Activated T-cell treated with anti-CD3 and anti-CD28 coated beads for 1 hour (primary cell): ENCODE measurements at places on chromosomes 1 and 21.

- DNase-seq: no peak
Measured at GRCh38 chr1:26517766-26518049, 11.9 kb upstream of the RPS6KA1 start.

- no peak for DNase-seq
Measured at GRCh38 chr1:110440877-110441276, 10.1 kb upstream of the PROK1 start.

- no peak for DNase-seq
Measured at GRCh38 chr21:44088401-44088780, 18.8 kb upstream of the PWP2 start.

DNA sequence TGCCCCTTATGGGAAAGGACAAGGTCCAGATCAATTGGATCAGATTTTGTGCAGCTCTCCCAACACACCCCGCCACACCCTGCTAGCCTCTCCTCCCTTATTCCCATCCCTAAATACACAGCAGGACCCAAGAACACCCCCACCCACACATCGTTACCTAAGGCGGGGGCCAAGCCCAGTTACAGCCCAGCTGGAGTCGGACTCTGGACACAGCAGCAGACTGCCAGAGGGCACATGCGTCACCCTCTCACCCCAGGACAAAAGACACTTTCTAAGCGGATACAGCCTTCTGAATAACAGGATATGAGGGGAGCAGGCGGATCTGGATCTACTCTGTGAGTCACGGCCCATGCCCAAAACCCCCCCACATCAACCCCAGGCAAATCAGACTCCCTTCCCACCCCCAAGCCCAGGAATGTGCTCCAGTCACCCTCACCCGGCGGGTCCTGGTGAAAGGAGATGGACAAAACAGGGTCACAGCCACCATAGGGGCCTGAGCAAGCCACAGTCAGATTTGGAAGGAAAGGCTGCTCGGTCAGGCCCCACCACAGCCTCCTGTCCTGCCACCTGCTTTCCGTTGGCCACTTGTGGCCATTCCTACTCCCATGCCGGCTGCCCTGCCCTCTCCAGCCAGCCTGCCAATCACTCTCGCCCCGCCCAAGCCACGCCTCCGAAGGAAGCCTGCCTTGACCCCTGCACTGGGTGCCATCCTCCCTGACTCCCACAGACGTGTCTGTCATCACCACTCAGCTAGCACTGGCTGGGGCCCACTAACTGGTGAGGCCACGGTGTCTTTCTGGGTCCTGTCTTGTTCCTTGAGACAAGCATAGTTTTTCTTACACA is 4.0 kb downstream of the S100A16 start:
- DNase-seq: no peak

DNA sequence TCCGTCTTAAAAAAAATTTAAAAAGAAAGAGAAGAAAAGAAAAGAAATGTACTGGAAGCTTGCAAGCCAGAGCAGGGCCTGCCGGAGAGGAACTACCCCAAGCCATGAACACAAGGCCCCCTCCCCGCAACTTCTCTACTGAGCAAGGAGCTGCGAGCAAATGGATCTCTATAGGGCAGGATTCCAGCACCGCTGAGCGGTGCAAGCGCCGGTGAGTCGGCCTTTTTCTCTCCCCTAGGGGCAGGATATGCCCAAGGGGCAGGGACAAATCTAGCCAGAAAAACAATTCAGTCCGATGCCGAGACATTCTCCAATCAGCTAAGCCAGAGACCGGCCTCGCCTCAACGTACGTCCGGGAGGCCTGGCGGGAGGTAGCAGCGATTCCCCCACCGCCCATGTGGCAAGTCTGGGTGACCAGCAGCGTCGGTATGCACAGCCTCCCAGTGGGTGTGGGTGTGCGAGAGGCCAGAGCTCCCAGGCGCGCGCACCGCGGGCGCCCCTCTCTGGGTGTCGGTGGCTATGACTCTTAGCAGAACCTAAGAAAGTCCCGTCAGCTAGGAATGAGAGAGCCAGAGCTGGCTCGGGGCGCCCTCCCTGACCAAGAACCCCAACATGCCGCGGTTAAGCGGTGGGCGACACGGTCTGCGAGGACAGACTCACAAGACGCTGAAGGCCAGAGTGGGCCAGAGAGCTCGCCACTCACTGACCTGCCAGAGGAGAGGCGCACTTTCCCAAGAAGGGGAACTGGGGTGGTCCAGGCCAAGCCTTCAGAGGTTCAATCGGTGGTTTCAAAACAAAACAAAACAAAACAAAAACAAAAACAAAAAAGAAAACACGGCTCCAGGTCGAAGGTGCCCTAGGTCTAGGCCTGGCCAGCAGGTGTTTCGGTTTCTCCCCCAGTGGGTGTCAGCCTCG is 1.9 kb downstream of the CSMD2 start:
- no peak for DNase-seq

GRCh38 chr1:45643978-45644377 is 20.1 kb upstream of the CCDC17 start:
- no peak for DNase-seq

- DNase-seq: no peak
Measured at GRCh38 chr1:93331412-93331811, 14.3 kb upstream of the DR1 start.

DNA sequence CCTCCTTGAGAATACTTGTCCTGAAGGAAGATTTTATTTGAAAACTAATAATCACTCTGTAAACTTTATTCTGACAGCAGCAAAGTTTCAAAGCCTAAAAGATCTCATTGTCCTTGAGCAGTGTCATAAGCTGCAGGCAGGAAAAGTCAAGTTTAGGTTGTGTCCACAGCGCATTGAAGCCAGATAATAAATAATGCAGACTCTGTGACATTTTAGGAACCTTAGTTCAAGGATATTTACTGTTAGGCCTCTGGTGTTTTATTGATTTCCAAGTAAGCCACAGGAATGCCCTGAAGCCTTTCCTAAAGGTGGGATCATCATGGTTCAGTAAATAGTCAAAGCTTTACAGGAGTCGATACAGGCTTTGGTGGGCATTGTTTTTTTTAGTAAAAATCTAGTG is 356.4 kb upstream of the SGIP1 start:
- DNase-seq: no peak

DNA sequence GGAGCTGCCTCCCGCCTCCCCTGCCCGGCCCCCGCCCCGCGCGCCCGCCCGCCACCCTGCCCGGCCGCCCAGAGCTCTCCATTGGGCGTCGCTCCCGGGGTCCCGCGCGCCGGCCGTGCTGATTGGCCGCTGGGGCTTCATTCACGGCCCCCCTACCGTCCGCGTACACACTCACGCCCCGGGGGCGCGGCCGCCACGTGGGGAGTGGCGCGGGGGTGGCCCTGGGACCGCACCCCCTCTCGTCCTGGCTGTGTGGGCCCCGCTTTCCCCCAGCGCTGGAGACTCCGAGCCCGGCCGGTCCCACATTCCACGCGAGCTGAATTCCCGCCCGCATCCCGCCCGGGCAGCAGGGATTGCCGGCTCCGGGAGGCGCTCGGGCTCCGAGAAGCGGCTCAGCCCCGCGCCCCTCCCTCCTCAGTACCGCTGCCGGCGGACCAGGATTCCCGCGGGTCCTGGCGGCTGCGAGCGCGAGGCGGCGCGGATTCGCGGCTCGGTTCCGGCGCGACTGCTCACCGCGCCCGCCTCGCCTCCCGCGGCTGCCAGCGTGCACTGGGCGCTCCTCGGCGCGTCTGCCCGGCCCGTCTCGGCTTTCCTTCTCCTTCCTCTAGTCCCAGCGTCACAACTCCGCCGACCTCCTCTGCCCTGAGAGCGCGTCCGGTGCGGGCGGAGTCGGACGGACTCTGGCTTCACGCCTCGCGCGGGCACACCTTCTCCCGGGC is 450 bp upstream of the POU3F1 start:
- peak; percentile 57 for DNase-seq

DNA sequence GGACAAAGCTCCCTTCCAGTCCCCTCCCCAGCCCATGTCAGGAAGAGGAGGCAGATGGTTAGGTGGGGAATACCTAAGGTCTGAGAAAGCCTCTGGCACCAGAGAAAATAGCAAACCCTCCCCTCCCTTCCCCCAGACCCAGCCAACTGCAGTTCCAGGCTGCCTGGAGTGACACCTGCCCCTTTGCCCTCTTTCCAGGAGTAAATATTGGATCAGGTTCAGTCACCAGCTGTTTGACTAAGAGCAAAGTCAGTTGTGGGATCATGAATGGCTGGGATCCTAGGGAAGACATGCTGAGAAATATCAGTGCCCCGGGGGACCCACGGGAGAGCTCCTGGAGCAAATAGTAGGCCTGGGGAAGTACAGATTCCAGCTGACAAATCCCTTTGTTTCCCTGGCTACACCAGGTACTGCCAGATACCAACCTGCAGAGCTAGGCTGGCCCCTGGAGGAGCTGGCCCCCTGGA is 12.2 kb upstream of the CDK18 start:
- no peak for DNase-seq

DNA sequence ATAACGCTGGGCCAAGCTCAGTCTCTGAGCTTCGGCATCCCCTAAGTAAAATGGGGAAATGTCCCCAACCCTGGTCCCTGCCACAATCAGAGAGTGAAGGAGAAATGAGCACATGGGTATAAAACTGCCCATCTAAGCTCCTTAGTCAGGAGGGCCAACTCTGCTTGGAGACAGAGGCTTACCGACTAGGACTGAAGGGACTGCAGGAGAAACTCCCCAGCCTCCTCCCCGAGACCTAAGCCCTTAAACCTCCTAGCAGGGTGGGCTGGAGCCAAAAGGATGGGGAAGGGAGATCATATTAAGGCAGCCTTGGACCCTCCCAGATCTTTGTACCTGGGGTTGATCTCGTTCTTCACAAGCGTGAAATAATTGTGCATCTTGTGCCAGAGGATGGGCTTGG is 5.5 kb downstream of the ETNK2 start:
- DNase-seq: no peak

GRCh38 chr1:47214549-47214948 is 17.5 kb downstream of the TAL1 start:
- no peak for DNase-seq

- no peak for DNase-seq
Measured at GRCh38 chr1:62727656-62728407, 39.6 kb upstream of the DOCK7 start.

DNA sequence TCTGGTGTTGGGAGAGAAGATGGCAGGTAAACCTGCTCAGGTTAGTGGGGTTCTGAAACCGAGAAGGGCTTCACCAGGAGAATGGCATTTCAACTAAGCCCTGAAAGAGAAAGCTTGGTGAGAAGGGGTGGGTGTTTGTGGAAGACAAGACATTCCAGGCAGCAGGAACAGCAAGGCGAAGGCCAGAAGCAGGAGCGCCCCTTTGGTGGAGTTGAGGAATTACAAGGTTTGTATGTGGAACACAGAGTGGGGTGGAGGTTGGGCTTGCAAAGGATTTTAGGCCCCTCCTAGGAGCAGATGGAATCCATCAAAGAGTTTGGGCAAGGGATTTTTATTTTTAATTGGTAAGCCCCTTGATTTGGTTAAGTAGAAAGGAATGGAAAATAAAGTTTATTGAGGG is 24.8 kb upstream of the ELOA start:
- DNase-seq: no peak

- no peak for DNase-seq
Measured at GRCh38 chr1:13816016-13816760, 116.2 kb downstream of the PRDM2 start.

DNA sequence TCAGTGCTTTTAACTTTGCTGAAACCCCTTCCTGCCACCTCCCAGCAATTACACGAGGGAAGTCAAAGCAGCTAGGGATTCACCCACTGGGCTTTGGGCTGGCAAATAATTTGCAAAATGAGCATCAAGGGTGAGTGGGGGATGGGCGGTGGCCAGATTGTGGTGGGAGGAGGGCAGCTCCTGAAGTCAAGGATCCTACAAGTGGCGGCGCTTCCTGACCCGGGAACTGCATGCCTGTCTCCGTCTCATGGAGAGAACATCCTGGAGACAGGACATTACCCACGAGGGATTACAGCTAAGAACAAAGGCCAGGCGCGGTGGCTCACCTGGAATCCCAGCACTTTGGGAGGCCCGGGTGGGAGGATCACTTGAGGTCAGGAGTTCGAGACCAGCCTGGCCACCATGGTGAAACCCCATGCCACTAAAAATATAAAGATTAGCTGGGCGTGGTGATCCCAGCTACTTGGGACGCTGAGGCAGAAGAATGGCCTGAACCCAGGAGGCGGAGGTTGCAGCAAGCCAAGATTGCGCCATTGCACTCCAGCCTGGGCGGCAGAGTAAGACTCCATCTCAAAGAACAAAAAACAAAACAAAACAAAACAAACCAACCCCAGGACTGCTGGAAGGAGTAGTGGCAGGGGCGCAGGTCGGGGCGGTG is 12.9 kb downstream of the TTC34 start:
- DNase-seq: no peak

- no peak for DNase-seq
Measured at GRCh38 chr1:2875707-2876561, 74.4 kb upstream of the TTC34 start.

GRCh38 chr1:161073474-161074121 is 3.9 kb upstream of the ARHGAP30 start:
- no peak for DNase-seq

GRCh38 chr1:44812822-44813543 is 4.7 kb downstream of the BTBD19 start:
- DNase-seq: no peak

- no peak for DNase-seq
Measured at GRCh38 chr1:108096089-108096488, 104.1 kb downstream of the SLC25A24 start.

- DNase-seq: no peak
Measured at GRCh38 chr1:172628401-172628800, 30.5 kb upstream of the FASLG start.

- DNase-seq: no peak
Measured at GRCh38 chr1:1898246-1898933, 7.5 kb upstream of the GNB1 start.

DNA sequence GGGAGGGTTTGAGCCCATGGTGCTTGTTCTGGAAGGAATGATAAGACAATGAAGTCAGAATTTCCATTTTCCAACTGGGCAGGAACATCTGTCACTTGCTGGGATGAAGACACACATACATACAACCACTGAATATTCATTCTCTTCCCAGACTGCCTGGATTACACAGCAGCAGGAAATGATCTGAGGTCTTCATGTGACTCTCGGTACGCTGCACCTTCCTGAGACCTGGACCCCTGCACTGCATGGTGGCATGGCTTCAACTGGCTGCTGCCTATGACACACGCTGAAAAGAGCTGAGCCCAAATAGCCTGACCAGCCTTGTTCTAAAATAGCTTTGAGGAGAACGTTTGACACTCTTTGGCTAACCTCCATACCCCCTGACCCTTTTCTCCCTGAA is 150.6 kb downstream of the GABPA start:
- DNase-seq: no peak
